ENCODE measurements at places on chromosomes 4 and X. TPM values are rescaled to one million over a fixed set of nuclear protein-coding genes. Genes with fewer than 3 reads are reported as not detected.

GC gene
- not detected for total RNA-seq

IQSEC2 gene
- total RNA-seq: 0.39 TPM

FHIP1A gene
- 0.76 TPM for total RNA-seq

TMPRSS11A gene
- not detected for total RNA-seq

- no peak for DNase-seq
Measured at GRCh38 chrX:116241001-116241400, 70.5 kb downstream of the AGTR2 start.

SPANXN3 gene
- not detected for total RNA-seq

DNA sequence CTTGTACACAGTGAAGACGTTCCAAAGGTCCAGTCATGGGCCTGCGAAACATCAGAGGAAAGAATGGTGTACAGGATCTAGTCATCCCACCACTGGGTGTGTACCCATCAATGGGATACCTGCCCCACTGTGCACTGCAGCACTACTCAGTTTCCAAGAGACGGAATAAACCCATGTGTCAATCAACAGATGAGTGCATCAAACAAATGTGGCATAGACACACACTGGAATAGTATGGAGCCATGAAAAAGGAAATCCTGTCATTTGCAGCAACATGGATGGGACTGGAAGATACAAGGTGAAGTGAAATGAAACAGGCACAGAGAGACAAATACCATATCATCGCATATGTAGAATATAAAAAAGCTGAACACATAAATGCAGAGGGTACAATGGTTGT is 48.0 kb downstream of the DHRSX start:
- DNase-seq: no peak

DNA sequence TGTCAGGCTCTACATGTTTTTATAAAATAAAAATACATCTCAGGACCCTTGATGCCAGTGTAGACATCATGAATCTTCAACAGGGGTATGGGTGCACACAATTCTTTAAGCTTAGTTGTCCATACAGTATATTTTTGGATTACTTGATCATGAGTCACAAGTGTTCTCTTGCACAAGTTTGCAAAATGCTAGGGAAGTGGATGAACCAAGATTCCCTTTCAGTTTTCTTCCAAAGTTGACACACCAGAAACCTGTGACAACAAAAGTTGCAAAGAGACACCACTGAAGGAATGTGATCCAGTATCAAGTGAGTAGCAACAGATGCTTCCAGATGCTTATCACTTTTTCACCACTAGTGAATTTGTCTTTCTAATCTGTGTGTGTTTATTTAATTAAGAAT is 1021.2 kb downstream of the PCDH7 start:
- DNase-seq: no peak

RNF128 gene
- total RNA-seq: not detected

FAM9B gene
- total RNA-seq: not detected

DNA sequence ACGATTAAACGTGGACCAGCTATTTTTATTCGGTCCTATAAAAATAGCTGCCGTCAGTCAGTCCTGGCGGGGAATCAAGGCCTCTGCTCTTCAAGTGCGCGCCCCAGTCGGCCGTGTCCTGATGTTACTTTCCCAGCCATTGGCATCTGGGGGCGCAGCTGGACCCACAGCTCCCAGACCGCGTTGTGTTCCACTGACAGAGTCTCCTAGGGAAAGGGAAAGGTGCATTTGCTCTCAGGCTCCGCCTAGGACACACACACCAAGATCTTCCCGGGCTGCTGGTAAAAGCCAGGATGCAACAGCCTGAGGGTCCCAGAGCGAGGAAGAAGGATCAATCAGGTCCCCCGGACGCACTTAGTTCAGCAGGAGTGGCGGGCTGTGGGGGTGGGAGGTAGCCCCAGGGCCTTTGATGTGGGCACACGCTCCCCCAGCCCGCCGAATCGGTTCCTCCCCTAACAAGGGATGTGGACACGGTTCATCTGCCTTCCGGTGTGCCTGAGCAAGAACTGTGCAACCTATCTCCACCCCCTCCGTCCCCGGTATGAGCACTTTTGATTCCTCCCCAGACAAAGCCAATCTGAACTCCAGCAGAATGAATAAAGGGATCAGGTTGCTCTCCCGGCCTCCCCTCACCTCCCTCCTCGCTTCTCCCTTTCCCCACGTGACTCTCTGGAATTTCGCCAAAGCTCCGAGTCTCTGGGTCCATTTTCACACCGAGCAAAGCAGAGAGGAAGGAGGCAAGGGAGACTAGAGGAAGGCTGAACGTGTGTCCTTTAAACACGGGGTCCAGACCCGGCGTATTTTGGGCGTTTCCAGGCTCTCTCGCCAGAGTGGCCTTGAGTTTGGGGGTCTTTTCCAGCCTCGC is 626 bp upstream of the FRAS1 start:
- peak; percentile 40 for DNase-seq

TLR3 gene
- 0.51 TPM for total RNA-seq

DNA sequence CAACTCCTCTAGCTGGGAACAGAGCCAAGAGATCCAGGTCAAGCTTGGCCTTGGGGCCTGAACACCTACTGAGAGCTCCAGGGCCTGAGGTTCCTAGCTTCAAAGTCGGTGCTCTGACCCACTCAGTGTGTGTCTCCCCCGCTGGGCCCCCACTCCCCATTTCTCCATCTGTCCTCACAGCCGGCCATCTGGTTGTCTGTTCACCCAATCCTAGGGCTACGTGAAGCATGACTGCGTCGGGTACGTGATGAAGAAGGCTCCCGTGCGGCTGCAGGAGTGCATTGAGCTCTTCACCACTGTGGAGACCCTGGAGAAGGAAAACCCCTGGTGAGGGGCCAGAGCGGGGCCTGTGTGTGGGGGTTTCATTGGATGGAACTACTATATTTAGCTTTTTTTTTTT is 12.3 kb downstream of the USP11 start:
- DNase-seq: no peak

DNA sequence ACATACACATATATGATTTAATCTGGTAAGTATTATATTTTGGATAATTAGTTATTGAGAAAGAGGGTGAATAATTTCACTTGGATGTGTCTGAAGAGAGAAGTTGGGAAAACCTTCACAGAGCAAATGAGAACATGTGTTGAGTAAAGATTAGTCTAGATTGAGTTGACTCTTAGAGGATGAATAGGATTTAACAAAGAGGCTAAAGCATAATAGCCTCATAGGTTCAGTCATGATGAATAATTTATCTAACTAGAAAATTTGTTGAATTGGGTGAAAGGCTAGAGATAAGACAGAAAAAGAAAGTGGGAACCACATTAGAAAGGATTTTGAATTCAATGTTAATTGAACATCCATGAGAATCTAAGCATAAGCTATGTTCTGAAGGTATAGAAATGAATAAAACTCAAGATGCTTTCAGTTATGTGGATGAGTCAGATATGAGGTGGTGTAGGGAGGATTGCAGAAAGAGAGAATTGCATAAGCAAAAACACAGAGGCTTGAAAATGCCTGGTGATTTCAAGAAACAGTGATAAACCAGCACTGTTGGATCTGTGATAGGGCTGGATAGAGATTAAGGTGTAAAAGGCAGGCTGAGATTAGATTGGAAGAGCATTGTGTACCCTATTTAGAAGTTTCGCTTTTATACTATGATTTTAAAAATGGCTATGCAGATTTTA is 207.6 kb upstream of the NR3C2 start:
- no peak for DNase-seq

GRCh38 chr4:13763707-13764106 is 136.2 kb upstream of the BOD1L1 start:
- DNase-seq: no peak

DNA sequence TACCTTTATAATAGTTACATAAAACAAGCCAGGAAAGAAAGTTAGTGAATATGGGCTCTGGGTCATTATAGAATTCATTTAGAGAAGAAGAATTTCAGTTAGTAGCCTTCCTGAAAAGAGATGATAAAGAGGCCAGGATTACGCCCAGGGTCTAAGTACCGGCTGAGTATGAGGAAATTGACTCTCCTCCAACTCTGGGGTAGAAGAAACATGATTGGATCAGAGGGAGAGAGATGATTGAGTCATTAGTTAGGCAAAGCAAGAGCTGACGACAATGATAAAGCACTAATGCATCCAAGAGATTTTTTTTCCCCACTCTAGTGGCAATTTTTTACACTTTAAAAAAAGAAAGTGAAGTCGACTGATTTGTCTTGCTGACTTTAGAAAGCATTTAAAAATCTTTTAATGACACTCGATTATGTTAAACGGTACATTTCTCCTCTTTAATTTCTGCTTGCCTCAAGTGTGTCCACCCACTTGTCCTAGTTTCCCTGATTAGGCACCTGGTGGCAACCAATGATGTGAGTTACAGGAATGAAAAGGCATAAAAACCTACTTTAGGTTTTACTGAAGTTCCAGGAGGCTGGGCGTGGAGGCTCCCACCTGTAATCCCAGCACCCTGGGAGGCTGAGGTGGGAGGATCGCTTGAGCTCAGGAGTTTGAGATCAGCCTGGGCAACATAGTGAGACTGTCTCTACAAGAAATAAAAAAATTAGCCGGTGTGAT is 37.3 kb upstream of the IGFBP7 start:
- no peak for DNase-seq

MAGEB4 gene
- not detected for total RNA-seq

DNA sequence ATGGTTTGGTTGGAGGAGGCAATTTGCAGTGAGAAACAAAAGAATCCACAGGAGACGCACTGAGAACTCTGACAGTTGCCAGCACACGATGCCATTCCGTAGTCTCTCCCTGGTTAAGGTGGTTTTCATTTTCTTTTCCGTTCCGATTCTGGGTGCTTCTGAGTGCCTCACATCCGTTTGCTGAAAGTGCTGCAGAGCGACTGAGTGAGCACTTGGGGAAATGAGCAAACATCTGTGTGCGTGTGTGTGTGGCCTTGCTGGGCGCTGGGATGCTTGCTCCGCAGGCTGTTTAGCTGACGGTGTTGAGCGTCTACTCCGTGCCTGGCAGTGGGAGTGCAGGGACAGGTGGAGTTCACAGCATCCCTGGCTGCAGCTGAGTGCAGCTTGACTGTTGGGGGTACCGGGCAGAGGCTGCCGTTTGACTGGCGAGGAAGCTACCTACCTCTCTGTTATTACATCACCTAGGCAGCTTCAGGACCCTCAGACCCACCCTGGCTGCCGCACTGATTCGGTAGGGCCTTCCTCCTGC is 49.3 kb downstream of the SORCS2 start:
- no peak for DNase-seq

- no peak for DNase-seq
Measured at GRCh38 chrX:9729171-9729885, 36.3 kb downstream of the GPR143 start.

- no peak for DNase-seq
Measured at GRCh38 chrX:107985033-107985432, 2.9 kb upstream of the TEX13B start.

- no peak for DNase-seq
Measured at GRCh38 chr4:107210450-107211239, 174.5 kb upstream of the DKK2 start.

KCND1 gene
- total RNA-seq: 0.25 TPM

GRCh38 chr4:15013585-15013984 is 11.3 kb downstream of the CPEB2 start:
- DNase-seq: no peak

GAB1 gene
- total RNA-seq: 10.1 TPM

GRCh38 chr4:186695392-186695791 is 28.3 kb downstream of the FAT1 start:
- no peak for DNase-seq

- DNase-seq: no peak
Measured at GRCh38 chr4:159543831-159544230, 441.0 kb downstream of the RAPGEF2 start.

DNA sequence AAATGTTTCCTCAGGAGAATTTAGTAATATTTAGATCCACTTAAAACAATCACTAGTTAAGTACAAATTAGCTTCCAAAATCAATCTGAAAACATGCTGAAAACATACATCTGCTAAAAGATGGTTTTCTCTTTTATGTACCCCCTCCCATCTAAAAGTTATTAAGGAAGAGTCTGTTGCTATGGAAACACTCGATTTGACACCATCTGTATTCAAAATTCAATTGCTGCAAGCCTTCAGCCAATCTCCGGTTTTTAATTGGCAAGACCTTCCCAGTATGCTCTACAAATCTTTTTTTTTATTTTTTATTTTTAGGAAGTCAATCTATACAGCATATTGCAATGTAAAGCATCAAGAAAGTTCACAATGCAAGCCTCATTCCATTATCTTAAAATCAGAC is 639.3 kb upstream of the FTHL17 start:
- no peak for DNase-seq

PPBP gene
- not detected for total RNA-seq

SLITRK4 gene
- 0.13 TPM for total RNA-seq

GRCh38 chr4:71009086-71009485 is 15.6 kb downstream of the DCK start:
- no peak for DNase-seq

PLS3 gene
- total RNA-seq: 330 TPM

- DNase-seq: peak; percentile 29
Measured at GRCh38 chr4:20042769-20043168, 208.9 kb upstream of the SLIT2 start.

DNA sequence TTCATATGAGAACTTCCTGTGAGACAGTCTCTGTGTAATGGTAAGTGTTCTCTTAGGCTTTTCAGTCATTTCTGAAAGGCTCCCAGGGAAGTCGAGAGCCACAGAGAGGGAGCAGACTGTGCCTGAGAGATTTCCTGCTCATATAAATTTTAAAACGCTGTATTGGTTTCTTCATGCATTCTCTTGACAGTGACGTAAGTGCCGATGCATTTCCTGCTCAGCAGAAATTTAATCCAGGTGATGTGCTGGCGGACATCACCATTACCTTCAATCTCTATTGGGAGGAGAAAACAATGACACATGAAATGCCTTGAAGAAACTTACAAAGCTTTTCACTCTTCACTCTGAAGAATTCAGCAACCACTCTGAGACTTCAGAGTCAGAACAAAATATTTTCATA is 383.6 kb downstream of the BMPR1B start:
- DNase-seq: no peak

- DNase-seq: no peak
Measured at GRCh38 chrX:115054876-115055275, 37.5 kb upstream of the IL13RA2 start.

DNA sequence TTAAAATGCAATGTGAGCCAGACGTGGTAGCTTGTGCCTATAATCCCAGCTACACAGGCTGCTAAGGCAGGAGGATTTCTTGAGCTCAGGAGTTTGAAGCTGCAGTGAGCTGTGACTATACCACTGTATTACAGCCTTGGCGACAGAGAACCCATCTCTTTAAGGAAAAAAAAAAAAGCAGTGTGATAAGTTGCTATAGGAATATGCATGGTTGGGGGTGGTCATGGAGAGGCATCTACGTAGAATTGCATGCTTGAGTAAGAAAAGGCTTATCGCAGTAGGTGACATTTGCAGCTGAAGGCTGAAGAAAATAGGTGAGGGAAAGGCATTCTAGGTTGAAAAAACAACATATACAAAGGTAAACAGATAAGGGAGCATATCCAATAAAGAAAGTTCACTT is 4.1 kb downstream of the DIAPH2 start:
- DNase-seq: no peak
